ELR (cell line): ENCODE measurements at places on chromosomes 3 and 15.

DNA sequence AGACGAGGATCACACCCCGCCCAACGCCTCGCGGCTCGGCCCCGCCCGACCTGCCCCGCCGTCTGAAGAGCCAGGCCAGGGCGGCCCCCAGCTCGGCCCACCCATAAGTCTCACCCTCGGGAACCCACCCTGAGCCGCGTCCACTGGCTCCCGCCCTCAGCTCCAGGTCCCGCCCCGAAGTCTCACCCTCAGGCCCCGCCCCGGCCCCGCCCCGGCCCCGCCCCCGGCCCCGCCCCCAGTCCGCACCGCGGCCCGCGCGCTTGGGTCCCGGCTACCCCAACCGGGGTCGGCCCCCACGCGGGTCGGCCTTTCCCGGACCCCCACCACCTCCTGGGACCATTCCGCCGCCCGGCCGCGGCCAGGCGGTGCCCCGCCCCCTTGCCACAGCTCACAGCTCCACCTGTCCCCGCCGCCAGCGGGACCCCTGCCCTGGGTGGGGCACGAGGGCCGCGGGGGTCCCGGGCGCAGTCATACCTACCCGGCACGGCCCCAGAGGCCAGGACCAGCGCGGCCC, 489 bp downstream of the CSPG5 start:
- DNase-seq, result peak; percentile 36

- DNase-seq, result no peak
Measured at GRCh38 chr3:147424581-147425387, 15.6 kb downstream of the ZIC1 start.

GRCh38 chr3:139827833-139828232, 107.2 kb upstream of the CLSTN2 start:
- DNase-seq, result no peak

- DNase-seq, result peak; percentile 56
Measured at GRCh38 chr15:87619161-87619960, 637.2 kb downstream of the NTRK3 start.

GRCh38 chr3:162168715-162169114, 672.1 kb downstream of the OTOL1 start:
- DNase-seq, result no peak

- DNase-seq, result no peak
Measured at GRCh38 chr3:13584427-13584891, 35.5 kb downstream of the FBLN2 start.

- peak; percentile 93 for DNase-seq
Measured at GRCh38 chr3:125052624-125053303, 3.0 kb downstream of the HEG1 start.

GRCh38 chr3:42122261-42123011, 31.3 kb downstream of the TRAK1 start:
- peak; percentile 6 for DNase-seq

DNA sequence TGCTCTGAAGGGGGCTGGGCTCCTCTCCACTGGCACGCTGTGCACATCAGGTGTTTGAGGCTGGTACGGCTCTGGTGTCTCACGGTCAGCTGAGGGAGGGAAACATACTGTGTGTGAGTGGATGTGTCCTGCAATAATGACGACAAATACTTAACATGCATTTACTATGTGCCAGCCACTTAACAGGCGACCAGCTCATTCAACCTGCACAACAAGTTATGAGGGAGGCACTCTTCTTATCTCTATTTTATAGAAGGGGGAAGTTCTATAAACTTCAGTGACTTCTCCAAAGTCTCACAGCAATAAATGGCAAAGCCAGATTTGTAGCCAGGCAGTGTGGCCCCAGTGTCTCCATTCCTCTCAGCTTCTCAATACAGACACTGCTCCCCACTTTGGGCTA, 83.1 kb upstream of the LINGO1 start:
- DNase-seq, result no peak

GRCh38 chr3:3665961-3666640, 133.1 kb upstream of the LRRN1 start:
- no peak for DNase-seq

- no peak for DNase-seq
Measured at GRCh38 chr15:58527573-58528187, 95.9 kb downstream of the LIPC start.

DNA sequence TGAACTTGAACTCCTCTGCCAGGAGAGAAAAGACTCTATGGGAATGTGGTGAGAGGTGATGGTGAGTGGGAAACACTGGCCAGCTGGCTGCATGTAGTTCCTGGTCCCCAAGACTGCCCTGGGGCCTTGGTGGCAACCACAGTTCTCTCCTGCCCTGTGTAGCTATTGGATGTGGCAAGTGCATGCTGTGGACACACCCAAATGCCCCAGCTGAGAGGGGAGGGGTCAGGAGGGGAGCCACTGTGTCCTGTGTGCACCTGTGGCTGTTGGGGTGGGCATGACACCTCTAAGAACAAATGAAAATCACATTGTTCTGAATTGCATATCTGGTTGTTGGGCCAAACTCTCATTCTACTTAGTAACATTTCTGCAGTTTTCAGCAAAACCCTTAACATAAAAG, 409.6 kb downstream of the NSUN3 start:
- DNase-seq, result no peak

- no peak for DNase-seq
Measured at GRCh38 chr15:93034512-93034911, 54.5 kb downstream of the RGMA start.

DNA sequence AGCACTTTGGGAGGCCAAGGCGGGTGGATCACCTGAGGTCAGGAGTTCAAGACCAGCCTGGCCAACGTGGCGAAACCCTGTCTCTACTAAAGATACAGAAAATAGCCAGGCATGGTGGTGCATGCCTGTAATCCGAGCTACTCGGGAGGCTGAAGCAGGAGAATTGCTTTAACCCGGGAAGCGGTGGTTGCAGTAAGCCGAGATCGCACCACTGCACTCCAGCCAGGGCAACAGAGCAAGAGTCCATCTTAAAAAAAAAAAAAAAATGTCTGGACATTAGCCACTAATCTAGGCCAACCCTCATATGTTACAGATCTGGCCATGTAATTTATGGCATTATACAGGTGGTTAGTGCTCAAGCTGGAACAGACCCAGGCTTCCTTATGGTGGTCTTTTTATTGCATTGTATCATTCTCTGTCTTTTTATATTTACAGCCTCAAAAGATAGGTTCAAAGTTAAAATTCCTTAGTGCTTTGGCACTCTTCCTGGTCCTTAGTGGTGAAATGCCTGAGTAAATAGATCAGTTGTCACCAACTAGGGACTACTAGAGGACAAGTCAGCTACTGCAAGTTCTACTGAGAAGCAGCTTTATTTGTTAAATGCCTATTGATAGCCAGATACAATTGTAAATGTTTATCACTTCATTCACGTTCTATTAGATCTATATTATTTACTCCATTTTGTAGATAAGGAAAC, 16.0 kb downstream of the STARD9 start:
- peak; percentile 40 for DNase-seq

DNA sequence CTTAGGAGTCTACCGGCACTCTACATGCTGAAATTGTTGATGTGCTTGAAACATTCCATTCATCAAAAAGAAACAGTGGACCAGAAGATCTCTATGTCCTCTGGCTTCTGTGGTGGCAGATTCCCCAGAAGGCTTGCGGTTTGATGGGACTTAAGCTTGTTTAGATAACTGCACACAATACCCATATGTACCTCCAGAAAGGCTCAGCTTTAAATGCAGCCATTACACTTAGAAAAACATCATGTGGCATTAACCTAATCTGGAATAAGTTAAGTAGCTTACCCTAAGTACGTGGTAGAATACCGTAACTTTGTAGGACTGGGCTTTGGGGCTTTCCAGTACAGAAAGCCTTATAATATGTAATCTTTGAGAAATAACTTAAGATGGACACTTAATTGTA, 187.3 kb downstream of the RBMS3 start:
- no peak for DNase-seq

DNA sequence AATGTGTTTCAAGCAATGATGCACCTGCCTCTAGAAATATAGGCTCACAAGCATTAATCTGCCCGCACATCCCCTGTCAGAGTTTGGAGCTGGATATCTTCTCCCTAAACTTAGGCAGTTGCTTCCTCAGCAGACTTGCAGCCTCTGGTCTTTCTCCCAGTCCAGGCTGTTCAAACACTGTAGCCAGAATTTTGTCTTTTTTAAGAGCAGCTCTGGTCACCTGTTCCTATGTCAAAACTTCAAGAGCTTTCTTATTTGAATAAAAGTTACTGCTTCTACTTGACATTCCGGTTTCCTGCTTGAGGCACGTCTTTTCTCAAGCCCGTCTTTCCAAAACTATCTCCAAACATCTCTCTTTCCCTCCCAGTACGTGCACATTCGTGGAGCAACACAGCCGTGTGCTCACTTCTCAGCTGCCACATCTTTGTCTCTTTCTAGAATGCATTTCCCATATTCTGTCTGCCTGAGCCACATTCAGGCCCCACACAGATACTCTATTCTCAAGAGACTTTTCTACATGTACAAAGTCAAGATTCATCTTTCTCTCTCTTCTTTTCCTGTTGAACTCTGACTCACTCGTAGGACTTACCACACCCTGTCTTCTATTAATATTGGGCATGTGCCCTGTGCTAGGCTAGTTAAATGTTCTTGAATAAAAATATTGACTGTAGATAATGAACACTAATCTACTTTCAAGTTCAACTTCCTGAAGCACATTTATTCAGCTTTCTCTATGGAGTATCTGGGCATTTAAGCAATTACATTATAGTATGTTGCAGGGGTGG, 307.7 kb upstream of the SOX2 start:
- DNase-seq, result no peak

- no peak for DNase-seq
Measured at GRCh38 chr15:84111575-84111974, 124.0 kb upstream of the GOLGA6L4 start.

GRCh38 chr3:185317674-185318073, 45.3 kb upstream of the MAP3K13 start:
- no peak for DNase-seq

DNA sequence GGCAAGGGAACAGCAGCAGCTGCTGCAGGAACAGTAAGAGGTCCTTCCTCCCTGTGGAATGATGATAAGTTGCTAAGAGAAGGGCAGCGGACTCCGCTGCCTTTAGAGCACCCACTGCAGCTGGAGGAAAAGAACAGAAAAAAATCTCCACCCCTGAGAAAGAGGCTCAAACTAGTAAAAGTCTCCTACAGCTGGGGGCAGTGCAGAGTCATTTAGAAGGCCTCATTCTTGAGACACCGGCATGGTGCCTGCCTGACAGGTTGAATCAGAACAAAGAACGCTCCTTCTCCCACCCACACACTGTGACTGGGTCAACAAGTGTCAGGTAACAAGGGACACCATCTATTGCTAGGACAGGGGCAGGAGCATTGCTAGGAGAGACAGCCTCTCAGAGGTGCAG, 188.4 kb downstream of the ABHD5 start:
- peak; percentile 39 for DNase-seq

- no peak for DNase-seq
Measured at GRCh38 chr3:151751161-151751560, 17.4 kb downstream of the AADACL2 start.

DNA sequence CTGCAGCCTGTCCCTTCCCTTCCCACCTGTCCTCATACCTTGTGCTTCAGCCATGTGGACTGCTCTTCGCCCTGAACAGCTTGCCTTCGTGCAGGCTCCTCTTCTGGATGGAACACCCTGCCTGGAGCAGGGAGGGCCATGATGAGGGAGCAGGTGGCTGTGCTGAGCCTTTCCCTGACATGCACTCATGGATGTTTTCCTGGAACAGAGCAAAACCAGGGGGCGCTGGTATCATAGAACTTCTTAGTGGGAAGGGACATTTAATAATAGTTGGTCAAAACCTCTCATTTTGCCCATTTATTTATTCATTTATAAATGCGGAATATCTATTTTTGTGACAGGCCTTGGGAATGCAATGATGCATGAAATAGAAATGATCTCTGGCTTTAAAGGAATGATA, 149.3 kb downstream of the CACNA1D start:
- DNase-seq, result peak; percentile 5

DNA sequence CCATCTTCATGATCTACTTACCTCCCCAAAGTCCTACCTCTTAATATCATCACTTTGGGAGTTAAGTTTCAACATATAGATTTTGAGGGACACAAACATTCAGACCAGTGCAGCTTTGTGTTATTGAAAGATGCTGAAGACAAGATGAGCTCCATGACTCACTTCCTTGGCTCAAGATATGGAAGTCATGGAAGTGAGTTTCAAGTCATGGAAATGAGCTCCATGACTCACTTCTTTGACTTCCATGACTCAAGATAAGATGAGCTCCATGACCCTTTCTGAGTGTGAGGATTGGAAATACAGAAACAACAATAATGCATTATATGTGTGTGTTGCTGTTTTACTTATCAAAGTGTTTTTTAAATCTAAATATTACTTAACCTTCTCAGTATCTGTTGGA, 170.2 kb upstream of the TPRG1 start:
- DNase-seq, result peak; percentile 95

GRCh38 chr3:72345237-72345878, 502.9 kb downstream of the SHQ1 start:
- DNase-seq, result peak; percentile 74

DNA sequence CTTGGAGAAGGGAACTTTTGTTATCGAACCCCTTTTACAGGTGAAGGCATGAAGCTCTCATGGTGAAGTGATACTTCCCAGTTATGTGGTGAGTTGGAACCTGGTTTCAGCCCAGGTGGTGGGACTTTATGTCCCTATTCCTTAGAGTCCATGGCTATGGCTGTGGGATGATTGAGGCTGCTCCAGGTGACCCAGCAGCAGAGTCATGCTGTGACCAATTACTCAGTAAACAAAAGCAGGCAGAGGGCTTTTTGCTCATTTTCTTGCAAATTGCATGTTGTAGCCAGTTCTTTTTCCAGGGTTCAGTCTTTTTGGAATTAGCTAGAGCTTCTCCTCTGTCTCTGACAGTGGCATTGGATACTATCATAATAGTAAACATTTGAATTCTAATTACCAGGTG, 70.7 kb downstream of the CACNA2D3 start:
- DNase-seq, result no peak

GRCh38 chr15:75929799-75930565, 26.3 kb downstream of the FBXO22 start:
- no peak for DNase-seq

DNA sequence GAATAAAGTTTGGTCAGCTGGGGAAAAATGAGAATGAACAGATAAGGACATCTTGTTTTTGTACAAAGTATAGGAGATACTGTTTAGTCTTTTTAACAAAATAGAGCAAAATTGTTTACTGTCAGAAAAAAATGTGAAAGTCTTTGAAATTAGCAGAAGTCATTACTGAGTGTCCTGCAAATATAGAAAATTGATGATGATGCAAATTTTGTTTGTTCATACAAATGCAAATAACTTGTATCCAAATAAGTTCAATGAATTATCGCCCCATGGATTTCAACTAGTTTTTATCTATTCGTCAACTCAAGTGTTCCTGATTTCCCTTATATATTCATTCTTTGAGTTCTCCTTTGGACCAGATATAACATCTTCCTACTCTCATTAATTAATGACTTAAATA, 378.0 kb upstream of the SGO1 start:
- no peak for DNase-seq

- DNase-seq, result peak; percentile 51
Measured at GRCh38 chr3:165193366-165194254, 2.6 kb downstream of the SLITRK3 start.

- DNase-seq, result no peak
Measured at GRCh38 chr3:123526474-123526873, 58.4 kb downstream of the HACD2 start.

GRCh38 chr15:46120713-46121112, 485.9 kb downstream of the SQOR start:
- DNase-seq, result no peak

- DNase-seq, result no peak
Measured at GRCh38 chr15:31486506-31486905, 159.9 kb downstream of the KLF13 start.
